ENCODE measurements at places on chromosomes 4 and X.

GRCh38 chr4:145216535-145216934 is 36.1 kb upstream of the OTUD4 start:
- DNase-seq = no peak

DNA sequence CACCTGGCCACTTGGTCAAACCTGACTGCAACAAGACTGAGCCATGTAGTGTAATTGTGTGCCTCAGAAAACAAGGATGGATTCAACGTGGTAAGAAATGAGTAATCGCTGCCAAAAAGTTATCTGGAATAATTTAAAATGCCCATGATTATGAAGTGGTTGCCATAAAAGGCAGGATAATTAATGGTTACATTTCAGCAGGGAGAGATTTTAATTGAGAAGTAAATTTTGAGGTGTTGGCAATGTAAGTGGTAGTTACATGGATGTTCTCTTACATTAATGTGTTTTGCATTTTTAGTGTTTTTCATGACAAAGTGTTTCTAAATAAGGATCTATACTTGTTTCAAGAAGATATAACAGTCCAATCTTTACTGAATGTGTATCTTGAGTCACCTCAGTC is 15.7 kb downstream of the HAUS3 start:
- no peak for DNase-seq

DNA sequence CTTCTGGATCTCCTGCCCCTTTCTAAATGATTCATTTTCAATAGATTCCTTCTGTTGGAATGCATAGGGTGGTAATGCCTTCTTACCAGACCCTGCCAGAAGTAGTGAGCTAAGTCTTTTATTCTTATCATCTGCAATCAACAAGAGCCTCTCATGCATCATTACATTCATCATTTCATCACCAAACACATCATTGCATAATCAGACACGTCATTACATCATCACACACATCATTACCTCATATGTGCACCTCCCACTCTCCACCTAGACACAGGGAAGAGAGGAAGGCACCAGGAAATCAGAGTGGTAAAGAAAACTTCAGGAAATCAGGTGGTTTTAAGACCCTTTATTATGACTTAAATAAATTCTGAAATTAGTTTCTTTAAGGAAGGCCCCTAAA is 45.0 kb downstream of the VCX2 start:
- DNase-seq = no peak

GRCh38 chrX:9180623-9181022 is 146.7 kb upstream of the FAM9B start:
- no peak for DNase-seq

- DNase-seq = no peak
Observed at GRCh38 chr4:138235419-138235952, 6.7 kb downstream of the SLC7A11 start.

DNA sequence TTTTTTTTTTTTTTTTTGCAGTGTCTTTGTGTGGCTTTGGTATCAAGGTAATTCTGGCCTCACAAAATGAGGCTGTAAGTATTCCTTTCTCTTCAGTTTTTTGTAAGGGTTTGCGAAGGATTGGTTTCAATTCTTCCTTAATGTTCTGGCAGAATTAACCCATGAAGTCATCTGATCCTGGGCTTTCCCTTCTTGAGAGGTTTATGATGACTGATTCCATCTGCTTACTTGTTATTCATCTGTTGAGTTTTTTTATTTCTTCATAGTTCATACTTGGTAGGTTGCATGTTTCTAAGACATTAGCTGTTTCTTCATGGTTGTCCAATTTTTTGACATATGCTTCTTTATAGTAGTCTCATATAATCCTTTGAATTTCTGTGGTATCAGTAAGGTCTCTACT is 181.4 kb upstream of the PDE5A start:
- no peak for DNase-seq

DNA sequence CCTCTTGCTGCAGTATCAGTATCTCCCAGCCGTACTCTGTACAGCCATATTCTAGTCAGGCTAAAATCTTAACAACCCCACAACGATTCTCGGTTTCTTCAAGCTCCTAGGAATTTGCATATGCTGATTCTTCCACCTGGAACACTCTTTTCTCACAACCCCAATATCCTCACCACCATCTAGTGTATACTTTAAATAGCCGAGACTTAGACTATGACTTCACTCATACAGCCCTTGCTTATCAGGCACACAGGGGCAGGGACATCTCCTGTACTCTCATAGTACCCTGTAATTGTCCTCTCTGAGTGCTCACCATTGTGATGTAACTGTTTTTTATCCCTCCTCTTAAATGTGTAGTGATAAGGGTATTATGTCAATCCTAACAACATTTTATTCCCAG is 2126.4 kb upstream of the TENM3 start:
- DNase-seq = no peak

Measured in stimulated activated CD8-positive, alpha-beta memory T cell treated with anti-CD3 and anti-CD28 coated beads, Interleukin-15, amount 100 ng/mL, for 24 hours (primary cell).